T-helper 17 cell (primary cell): ENCODE measurements at places on chromosomes 7 and 10.

GRCh38 chr7:138705167-138705566, 4.0 kb upstream of the SVOPL start:
- no peak for DNase-seq
- H3K36me3 ChIP-seq = no peaks in the 10 kb centered on the region
- H3K27ac ChIP-seq = no peak overlapping the region

- no peak overlapping the region for H3K4me3 ChIP-seq
- peaks cover 3% of the 10 kb centered on the region for H3K4me1 ChIP-seq
- H3K36me3 ChIP-seq = no peaks in the 10 kb centered on the region
- peaks cover 23% of the 10 kb centered on the region for H3K27me3 ChIP-seq
- H3K27ac ChIP-seq = no peak overlapping the region
Observed at GRCh38 chr7:107115114-107115513, 53.7 kb upstream of the HBP1 start.

DNA sequence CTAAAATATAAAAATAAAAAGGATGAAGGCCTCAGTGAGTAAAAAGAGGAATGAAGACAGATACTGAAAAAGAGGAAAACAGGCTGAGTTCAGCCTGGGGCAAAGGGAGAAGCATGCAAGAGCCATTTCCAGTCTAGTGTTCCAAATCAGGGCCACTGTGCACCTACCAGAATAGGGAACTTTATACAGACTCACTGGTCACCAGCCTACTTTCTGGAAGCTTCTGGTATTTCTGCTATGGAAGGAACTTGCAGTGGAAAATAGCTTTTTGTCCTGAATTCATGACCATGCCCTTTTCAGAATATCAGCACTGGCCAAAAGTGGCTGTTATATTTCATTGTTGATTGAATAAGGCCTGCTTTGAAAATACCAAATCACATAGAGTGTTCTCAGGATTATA, 28.8 kb downstream of the ABRAXAS2 start:
- no peak overlapping the region for H3K27ac ChIP-seq
- H3K27me3 ChIP-seq = no peaks in the 10 kb centered on the region
- H3K36me3 ChIP-seq = no peaks in the 10 kb centered on the region
- no peak overlapping the region for H3K4me3 ChIP-seq
- no peak for DNase-seq

GRCh38 chr7:1737523-1737922, 67.4 kb downstream of the ELFN1 start:
- no peak overlapping the region for H3K27ac ChIP-seq
- no peak overlapping the region for H3K4me3 ChIP-seq
- H3K27me3 ChIP-seq = peaks cover 45% of the 10 kb centered on the region
- no peaks in the 10 kb centered on the region for H3K36me3 ChIP-seq
